ENCODE measurements at places on chromosomes 3 and 15. TPM values are rescaled to one million over a fixed set of nuclear protein-coding genes. Genes with fewer than 3 reads are reported as not detected.

DNA sequence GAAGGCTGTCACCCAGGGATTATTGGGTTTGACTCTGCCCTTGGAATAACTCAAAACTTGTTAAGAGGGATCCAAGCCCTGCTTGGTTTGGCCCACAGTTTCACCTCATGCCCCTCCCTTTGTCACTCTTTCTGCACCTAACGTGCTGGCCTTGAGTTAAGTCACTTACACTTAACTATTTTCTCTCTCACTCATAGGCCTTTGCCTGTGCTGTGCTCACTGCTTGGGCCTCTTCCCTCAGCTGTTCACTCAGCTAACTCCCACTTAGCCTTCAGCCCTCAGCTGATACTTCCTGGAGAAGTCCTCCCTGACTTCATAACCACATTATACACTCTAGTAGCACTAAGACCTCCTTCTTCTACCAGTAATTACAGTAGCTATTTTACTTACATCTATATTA is 133.3 kb downstream of the CMSS1 start:
- DNase-seq: no peak

DNA sequence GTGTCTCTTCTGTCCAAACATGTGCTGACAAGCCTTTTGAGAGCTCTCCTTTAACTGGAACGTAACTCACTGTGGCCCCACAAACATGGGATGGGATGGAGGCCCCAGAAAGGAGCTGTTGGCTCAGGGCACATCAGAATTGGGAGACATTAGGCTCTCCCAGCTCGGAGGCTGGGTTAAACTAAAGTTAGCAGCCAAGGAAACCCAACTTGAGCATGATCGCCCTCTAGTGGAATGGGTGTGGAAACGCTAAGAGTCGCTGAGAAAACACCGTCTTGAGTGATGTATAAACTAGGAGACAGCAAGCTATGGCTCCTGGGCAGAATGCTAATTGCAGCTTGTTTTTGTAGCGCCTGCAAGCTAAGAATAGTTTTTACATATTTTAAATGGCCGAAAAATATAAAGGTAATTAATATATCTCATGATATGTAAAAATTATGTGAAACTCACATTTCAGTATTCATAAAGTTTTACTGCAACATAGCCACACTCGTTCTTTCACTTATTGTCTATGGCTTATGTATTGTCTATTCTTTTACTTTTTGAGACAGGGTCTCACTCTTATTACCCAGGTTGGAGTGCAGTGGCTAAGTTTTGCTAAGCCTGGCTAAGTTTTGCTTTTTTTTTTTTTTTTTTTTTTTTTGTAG is 138.8 kb upstream of the HACD2 start:
- peak; percentile 93 for DNase-seq

ACAD11 gene
- 30.9 TPM for total RNA-seq

SPTSSB gene
- total RNA-seq: not detected

SLC28A1 gene
- not detected for total RNA-seq

- DNase-seq: peak; percentile 86
Measured at GRCh38 chr3:165259541-165260193, 63.5 kb upstream of the SLITRK3 start.

DNA sequence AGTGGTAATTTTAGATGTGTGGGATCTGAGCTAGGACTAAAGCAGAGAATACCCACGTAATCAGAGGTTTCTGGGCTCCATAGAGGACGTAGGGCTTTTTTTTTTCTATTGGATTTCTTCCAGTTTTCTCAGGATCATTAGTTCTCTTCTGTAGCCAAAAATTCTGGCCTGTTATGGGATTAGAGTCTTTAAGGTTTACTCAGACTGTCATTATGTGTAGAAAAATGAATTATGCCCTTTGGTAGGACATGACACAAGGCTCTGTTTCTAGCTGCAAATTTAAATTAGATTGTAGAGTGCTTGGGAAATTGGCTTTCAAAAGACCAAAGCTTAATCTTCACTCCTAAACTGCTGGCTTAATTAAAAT is 1.9 kb downstream of the SETD5 start:
- DNase-seq: no peak

PAQR9 gene
- not detected for total RNA-seq

- DNase-seq: no peak
Measured at GRCh38 chr15:68525815-68526214, 53.0 kb upstream of the CORO2B start.

CNOT10 gene
- 53.1 TPM for total RNA-seq

EXOG gene
- total RNA-seq: 17.5 TPM

LIPC gene
- total RNA-seq: not detected

CD86 gene
- total RNA-seq: not detected

A4GNT gene
- total RNA-seq: not detected

PRR23E gene
- not detected for total RNA-seq

SOX2 gene
- not detected for total RNA-seq

GRCh38 chr15:82934100-82934880 is 18.2 kb downstream of the HOMER2 start:
- DNase-seq: no peak

DNA sequence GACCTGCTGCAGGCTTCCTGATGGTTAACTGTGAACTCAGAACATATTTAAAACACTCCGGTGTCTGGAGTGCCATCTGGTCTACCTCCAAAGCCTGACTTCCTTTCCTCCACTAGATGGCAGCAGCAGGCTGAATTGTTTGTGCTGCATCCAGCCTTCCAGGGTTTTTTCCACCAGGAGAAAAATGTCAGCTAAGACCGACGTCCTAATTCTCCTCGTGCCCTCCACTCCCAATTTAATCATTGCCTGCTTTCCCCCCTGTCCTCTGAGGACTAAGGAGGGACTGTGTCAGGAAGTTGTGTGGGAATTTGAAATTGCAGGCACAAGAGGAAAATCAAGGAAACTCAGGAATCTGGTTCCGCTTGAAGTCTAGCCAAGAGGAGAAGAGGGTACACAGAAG is 165.2 kb upstream of the UMPS start:
- DNase-seq: peak; percentile 86

TUSC7 gene
- not detected for total RNA-seq

MYRIP gene
- 0.19 TPM for total RNA-seq

EXD1 gene
- 0.37 TPM for total RNA-seq

DNA sequence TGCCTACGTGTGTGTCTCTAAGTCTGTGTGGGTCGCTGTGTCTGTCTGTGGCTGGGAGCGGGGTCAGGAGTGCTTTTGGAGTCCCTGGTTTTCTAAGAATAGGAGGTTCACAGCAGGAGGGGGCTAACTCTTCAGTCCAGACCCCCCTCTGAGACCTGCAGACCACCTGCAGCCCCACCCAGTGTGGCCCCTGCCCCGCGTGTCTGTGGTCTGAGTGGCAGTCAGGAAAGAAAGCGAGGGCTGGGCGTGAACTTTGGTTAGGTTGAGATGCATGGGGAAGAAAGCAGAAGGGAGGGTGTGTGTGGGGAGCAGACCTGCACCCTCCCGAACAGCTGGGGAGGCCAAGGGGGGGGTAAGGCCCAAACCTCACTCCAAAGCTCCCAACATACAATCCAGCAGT is 144.9 kb upstream of the TPM1 start:
- DNase-seq: no peak

DNA sequence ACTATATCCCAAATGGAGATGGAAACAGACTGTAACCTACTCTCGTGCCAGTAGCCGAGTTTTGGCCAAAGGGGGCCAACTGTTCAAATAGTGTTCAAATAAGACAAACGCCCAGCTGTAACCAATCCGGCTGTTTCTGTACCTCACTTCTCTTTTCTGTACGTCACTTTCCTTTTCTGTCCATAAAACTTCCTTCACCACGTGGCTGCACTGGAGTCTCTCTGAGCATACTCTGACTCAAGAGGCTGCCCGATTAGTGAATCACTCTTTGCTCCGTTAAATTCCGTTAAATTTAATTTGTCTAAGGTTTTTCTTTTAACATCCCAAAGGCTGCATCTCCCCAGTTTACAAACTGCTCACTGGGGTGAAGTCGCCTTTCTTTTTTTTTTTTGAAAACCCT is 219.2 kb upstream of the P2RY1 start:
- DNase-seq: no peak

ALG1L2 gene
- total RNA-seq: not detected

- DNase-seq: no peak
Measured at GRCh38 chr3:111890051-111890580, 31.1 kb downstream of the PHLDB2 start.

DNA sequence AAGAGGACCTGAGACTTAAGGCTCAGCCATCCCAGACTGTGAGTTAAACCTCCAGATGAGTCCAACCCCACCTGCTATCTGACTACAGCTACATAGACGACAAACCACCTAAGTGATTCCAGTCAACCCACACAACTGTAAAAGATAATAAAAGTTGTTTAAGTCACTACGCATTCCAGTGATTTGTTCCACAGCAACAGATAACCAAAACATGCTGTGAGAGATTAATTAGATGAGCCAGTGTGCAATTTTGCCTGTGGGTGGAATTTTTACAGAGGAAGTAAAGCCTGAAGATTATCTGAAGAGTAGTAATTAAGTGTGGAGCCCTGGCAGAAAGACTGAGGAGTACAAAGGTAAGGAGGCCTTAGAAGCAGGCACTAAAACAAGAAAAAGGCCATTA is 5.4 kb downstream of the BTBD1 start:
- no peak for DNase-seq

CACNA2D3 gene
- total RNA-seq: 1.5 TPM

C2CD4B gene
- total RNA-seq: not detected

- peak; percentile 10 for DNase-seq
Measured at GRCh38 chr3:112376992-112377391, 44.0 kb downstream of the CD200 start.

GRCh38 chr3:55554634-55555425 is 67.7 kb upstream of the WNT5A start:
- DNase-seq: no peak

DNA sequence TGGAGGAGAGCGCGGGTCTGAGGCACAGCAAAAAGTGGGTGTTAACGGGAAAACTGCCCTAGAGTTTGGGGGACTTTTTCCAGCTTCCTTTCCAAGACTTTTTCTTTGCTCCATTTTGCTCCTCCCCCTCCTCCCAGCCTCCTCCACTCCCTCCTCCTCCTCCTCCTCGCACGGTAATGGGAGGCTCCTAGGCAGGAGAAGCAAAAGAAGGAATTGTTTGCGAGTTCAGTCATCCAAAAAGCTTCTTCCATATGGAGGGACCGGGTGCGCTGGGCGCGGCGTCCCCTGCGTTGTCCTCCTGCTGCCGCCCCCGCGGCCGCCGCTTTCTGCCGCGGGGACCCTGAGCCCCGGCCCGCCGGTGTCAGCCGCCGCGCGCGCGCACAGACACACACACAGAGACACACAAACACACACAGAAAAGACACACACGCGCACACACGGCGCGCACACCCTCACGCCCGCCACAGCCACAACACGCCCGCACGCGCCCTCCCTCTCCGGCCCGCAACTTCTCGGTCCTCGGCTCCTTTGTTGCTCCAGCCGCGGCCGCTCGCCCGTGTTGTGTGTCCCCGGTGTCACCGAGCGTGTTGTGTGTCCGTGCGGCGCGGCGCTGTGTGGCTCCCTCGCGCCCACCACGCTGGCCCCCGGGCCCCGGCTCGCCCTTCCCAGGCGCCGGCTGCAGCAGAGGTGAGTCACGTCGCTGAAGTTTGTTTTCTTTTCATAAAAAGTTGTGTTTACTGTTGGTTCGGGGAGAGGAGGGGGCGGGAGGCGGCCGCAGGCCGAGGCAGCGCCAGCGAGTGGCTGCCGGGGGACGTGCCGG is at the start of gene BOC:
TSS of gene BOC (plus strand) at position 228 of the 820 bp plus-strand sequence. CDS start 38,246 bp downstream, outside the sequence.
- DNase-seq: peak; percentile 44

GRCh38 chr15:89707577-89707976 is 17.0 kb downstream of the WDR93 start:
- DNase-seq: no peak

FAM219B gene
- 62.9 TPM for total RNA-seq

- no peak for DNase-seq
Measured at GRCh38 chr3:8885536-8886316, 77.5 kb downstream of the RAD18 start.

ISG20 gene
- total RNA-seq: 20.0 TPM

DNA sequence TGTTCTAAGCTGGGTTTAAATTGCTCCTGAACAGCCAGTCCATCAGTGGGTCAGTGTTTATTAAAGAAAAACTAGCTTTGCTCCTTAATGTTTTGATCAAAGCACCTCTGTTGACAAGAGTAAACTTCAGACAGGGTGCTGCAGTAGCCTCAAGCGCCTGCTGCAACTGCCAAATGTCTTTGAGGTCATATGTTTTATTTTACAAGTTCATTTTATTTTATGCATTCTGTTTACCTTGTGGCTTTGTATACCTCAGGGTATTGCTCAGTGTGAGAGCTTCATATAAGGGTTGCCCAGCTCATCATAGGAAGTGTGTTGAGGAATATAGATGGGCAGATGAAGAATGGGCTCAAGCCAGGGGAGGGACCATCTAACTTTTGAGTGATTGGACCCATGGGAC is 8.5 kb downstream of the MYZAP start:
- no peak for DNase-seq

- DNase-seq: no peak
Measured at GRCh38 chr3:128438488-128439072, 28.1 kb downstream of the DNAJB8 start.

- DNase-seq: peak; percentile 85
Measured at GRCh38 chr3:104952146-104952972, 414.4 kb upstream of the ALCAM start.

Data from MCF 10A (cell line).